ENCODE measurements at places on chromosomes 3 and 15.

- DNase-seq: peak; percentile 94
Observed at GRCh38 chr15:90954712-90955623, at the start of gene RCCD1. Gene RCCD1 (plus strand): TSS chr15:90954884. CDS start chr15:90956735, 1,851 bp downstream.

- no peak for DNase-seq
Observed at GRCh38 chr3:77726517-77726916, 686.6 kb downstream of the ROBO2 start.

- DNase-seq: no peak
Observed at GRCh38 chr3:170360916-170361315, 3.4 kb downstream of the SKIL start.

- DNase-seq: no peak
Observed at GRCh38 chr3:63950698-63951097, 38.5 kb upstream of the SCAANT1 start.

GRCh38 chr3:190497811-190498210, 16.1 kb upstream of the IL1RAP start:
- no peak for DNase-seq

GRCh38 chr3:101778385-101779046, 495 bp upstream of the NXPE3 start:
- no peak for DNase-seq

DNA sequence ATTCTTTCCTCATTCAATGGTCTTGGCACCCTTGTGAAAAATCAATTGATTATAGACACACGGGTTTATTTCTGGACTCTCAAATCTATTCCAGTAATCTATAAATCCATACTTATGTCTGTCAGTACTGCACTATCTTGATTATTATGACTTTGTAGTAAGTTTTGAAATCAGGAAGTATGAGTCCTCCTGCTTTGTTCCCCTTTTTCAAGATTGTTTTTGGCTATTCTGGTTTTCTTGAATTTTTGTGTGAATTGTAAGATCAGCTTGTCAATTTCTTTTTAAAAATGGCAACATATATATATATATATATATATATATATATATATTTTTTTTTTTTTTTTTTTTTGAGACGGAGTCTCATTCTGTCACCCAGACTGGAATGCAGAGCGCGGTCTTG, 32.3 kb upstream of the CFAP20DC start:
- DNase-seq: no peak

GRCh38 chr3:5151586-5151985, 29.5 kb downstream of the ARL8B start:
- DNase-seq: no peak

GRCh38 chr3:117809186-117810081, 1099.9 kb downstream of the TUSC7 start:
- no peak for DNase-seq

- no peak for DNase-seq
Observed at GRCh38 chr3:49386056-49386756, 25.6 kb downstream of the RHOA start.

DNA sequence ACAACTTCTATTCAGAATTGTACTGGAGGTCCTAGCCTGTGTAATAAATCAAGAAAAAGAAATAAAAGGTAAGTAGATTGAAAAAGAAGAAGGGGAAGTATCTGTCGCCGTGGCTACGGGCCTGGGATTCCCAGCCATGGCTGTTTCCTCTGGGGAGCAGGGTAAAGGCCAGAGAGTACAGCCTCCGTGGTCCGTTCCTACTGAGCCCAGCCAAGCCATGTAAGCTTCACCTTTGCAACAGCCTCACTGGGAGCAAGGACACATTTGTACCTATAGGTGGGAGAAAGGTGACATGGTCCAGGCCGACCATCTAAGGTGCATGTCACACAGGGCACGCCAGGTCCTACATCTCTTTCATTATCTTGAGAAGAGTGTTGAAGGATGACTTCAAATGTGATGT, 71.3 kb downstream of the ANP32A start:
- DNase-seq: no peak

- no peak for DNase-seq
Observed at GRCh38 chr3:113018536-113019181, 27.9 kb downstream of the GTPBP8 start.

DNA sequence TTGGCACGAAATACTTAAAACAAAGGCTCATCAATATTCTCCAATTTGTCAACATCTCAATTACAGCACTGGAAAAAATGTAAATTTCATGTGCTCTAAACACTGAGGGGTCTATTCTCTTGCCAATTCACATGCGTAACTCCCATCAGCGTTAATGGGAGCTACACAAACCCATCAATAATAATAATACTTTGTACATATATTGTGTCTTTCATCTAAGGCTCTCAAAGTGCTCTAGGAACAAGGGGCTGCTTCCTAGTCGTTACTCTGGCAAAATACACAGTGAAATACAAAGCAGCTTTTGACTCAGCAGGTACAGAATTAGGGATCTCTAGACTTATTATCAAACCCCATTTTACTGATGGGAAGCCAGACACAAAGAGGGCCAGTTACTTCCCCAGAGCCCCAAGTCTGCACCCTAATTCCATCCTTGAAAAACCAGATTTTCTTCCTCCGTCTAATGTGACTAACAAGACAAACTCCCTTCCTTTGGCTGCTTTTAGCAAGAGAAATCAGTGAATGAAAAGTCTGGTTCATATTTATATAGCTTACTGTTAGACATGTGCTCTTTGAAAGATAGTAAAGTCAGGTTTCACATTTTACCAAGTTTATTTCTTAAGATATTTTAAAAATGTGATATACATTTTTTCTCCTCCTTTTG, 20.0 kb downstream of the MEIS2 start:
- no peak for DNase-seq

DNA sequence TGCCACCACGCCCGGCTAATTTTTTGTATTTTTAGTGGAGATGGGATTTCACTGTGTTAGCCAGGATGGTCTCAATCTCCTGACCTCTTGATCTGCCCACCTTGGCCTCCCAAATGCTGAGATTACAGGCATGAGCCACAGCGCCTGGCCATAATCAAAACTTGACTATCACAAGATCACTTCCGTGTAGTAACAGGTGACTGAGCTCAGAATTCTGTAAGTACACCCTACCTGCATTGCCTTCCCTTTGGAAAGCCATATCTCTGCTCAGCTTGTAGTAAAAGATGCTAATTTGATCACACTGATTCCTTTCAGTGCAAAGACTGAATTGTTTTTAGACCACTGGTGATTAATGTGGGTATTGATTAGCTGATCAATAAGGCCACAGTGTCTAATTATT, 167.1 kb downstream of the SHOX2 start:
- no peak for DNase-seq

Measured in activated CD8-positive, alpha-beta memory T cell treated with anti-CD3 and anti-CD28 coated beads, Interleukin-2, amount 50 U/mL, for 48 hours (primary cell).